ENCODE measurements at places on chromosomes 1 and 21. TPM values are rescaled to one million over a fixed set of nuclear protein-coding genes. Genes with fewer than 3 reads are reported as not detected.
A peak's percentile ranks its signal among the peaks of the same experiment; 100 is the strongest.

- DNase-seq: no peak
Measured at GRCh38 chr21:43779660-43780059, 3.6 kb upstream of the CSTB start.

DNA sequence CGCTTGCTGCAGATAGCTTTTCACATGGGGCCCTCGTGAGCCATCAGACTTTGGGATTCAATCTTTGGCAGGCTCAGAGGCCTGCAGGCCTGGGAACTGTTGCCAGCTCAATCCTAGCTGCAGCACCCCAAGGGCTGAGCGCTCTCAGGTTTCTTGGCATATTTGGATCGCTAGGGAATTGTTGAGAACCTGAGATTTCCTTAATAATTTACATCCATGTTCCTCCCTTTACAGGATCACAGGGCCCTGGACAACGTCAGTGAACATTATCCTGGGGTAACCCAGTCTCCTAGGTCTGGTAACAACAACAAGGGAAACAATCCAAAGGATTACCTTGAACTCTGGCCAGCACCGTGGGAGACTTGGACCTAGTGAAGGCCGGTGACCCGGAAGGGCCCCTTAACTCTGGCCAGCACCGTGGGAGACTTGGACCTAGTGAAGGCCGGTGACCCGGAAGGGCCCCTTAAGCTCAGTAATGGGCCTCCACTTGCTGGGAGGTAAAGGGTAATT is 49.3 kb upstream of the NEK2 start:
- DNase-seq: peak; percentile 15

DNA sequence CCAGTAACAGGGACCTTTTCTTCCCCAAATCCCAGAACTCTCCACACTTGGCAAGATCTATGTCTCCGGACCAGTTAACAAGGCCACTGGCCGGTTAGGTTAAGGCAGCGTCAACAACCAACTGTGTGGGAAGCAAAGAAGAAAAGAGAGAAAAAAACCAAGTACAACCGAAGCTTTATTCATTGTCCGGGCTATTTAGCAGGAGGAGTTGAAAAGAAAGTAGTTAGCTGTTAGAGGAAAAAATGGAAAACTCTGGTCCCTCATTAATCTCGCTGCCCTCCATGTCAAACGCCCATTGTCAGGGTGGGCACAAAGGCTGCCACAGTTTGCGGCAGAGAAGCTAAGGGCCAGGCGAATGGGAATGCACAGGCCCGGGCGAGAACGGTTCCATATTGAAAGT is 49.3 kb upstream of the GRIK3 start:
- no peak for DNase-seq

Gene MTARC2
- 9.0 TPM for total RNA-seq

- peak; percentile 33 for DNase-seq
Measured at GRCh38 chr1:187244623-187245022, 415.9 kb downstream of the PLA2G4A start.

Gene NMNAT2
- under 0.01 TPM for total RNA-seq

Gene FLG2
- total RNA-seq: not detected

Gene LRRC71
- total RNA-seq: not detected

DNA sequence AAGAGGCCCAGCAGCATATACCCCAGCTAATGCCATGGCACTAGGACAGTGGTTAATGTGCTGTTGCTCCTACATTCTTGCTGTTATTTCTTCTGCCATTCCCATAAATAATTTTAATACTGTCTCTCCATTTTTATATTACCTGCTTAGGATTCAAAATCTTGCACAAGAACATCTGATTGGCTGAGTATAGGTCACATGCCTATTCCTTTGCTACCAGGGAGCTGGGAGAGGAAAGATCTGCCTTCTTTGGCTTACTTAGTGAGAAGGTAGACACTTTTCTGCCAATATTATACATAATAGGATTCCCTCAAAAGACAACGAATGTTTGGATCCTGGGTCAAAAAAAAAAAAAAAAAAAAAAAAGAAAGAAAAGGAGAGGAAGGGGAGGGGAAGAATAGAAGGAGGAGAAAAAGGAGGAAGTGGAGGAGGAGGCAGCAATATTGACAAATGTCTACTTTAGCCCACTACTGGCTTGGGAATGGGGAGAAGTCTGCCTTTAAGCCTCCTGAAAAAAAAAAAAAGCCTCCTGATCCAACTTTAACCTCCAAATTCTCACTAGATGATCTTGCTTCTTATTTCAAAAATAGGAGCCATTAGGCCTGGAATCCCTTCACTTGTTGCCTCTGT is 134.5 kb upstream of the HNRNPU start:
- no peak for DNase-seq

GRCh38 chr1:156928043-156928602 is 7.7 kb downstream of the LRRC71 start:
- no peak for DNase-seq

GRCh38 chr1:37167479-37167878 is 133.2 kb upstream of the GRIK3 start:
- no peak for DNase-seq

GRCh38 chr1:210332719-210333398 is 4.2 kb downstream of the HHAT start:
- DNase-seq: peak; percentile 73

- no peak for DNase-seq
Measured at GRCh38 chr1:25587290-25587689, 29.3 kb upstream of the MAN1C1 start.

Gene CEP170
- total RNA-seq: 75.2 TPM

GRCh38 chr1:109379422-109379821 is 18.3 kb downstream of the SORT1 start:
- peak; percentile 64 for DNase-seq

Gene C1orf87
- total RNA-seq: under 0.01 TPM

Gene PPIAL4G
- not detected for total RNA-seq

DNA sequence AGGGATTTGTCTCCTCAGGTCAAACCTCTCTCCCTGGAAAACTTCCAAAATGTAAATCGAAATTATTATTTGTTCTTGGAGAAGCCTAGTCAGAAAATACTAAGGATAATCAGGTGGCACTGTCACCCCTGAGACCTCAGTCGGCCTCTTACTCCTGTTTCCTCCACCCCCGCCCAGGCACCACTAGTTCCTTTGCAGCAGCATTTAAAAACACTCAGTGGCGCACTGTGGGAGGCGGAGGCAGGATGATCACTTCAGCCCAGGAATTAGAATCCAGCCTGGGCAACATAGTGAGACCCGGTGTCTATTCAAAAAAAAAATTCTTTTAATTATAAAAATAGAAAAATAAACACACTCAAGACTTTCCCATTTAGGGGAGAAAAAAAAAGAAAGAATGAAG is 18.0 kb upstream of the IFNAR2 start:
- DNase-seq: no peak

Gene CFHR3
- total RNA-seq: 0.26 TPM

DNA sequence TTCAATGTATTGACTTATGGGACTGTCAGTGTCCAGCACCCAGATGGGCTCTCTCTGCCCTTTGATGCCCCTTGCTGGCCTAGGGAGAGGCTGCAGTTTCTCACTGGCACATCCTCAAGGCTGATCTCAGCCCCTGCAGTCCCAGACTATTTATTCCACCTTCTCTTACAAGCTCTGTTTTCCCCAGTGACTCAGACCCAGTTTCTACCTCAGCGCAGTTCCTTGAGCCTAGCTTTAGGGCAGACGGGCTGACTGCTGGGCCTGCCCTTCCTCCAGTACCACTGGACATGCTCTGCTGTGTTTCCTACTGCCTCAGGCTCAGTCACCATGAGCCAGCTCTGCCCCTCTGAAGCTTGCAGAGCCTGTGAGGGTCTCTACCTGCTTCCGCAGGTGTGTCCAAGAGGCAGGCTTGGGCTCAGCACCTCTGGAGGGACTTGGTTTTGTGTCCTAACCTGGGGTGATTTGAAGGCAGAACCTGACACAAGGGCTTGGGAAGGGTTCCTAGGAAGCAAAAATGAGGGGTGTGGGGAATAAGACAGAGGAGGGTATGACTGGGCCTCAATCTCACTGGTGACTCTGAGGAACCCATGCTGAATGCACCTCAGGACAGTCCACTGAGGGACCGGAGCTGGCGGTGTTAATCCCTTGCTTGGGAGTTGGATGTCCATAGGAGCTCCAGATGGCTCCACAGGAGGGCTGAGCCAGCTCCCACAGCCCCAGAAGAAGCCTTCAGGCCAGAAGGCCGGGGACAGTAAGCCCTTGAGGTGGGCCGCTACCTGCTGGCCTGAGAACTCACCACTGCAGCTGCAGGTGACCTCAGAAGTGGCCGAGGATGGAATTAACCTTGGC is 689.9 kb downstream of the MATN1 start:
- no peak for DNase-seq
